ENCODE measurements at places on chromosomes 4 and X.

- no peak for DNase-seq
These were observed 90.0 kb downstream of the KDM6A start for GRCh38 chrX:44962944-44963343.

GRCh38 chr4:184536065-184536880 is 61.9 kb upstream of the IRF2 start:
- no peak for DNase-seq

- no peak for DNase-seq
These were observed 37.4 kb upstream of the SMIM10L2A start for GRCh38 chrX:135384161-135384836.

DNA sequence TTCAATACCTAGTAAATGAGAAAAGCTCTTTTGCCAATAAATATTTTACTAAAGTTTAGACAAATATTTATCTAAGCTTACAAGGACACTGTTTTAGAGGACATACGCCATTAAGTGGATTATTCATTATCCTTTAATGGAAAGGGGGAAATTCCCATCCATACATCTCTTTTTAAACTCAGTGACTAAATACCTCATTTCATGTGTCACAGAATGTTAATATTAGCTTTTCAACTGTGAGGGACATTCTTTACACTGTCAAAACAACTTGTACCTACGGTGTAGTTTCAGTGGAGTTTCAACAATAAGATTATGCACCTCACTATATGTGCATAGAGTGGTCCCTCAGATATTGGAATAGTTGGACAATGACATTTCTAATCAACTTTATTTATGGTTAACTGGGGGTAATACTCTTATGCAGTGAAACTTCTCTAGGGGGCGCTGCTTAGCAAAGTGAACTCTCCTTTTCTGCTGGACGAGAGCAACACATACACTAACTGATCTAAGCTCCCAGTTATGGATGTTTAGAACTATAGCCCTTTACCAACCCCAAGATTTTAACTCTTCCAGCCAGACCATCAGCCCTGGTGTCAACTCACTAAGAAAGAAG is 9.7 kb downstream of the HS6ST2 start:
- DNase-seq, result no peak

- no peak for DNase-seq
These were observed 379 bp downstream of the PDGFC start for GRCh38 chr4:156971165-156971675.

DNA sequence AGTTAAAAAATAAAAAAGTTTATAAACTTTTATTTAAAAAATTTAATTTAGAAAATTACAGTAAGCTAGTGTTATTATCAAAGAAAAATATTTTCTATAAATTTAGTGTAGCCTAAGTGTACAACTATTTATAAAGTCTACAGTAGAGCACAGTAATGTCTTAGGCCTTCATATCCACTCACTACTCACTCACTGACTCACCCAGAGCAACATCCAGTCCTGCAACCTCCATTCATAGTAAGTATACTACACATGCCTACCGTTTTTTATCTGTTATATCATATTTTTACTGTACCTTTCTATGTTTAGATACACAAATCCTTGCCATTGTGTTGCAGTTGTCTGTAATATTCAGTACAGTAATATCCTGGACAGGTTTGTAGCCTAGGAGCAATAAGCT is 129.0 kb upstream of the FAM47B start:
- DNase-seq, result no peak

DNA sequence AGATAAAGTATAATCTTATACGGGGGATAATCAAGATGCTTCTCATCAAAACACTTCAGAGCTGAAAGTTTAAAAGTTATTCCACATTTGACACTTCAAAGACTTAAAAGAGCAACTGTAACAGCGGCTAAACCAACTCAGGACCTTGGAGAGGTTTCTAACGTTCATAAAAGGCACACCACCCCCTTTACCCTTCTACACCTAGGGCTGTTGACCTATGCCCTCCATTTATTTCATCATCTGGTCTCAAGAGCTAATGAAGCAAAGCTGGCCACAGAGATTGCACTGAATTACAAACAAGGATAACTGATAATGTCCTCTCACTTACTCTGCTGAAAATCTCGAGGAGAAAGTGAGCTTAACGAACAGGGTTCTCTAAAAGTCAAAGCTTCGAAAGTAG is 1.1 kb upstream of the RPS6KA6 start:
- DNase-seq, result no peak
